ENCODE measurements at places on chromosomes 3 and 15. TPM values are rescaled to one million over a fixed set of nuclear protein-coding genes. Genes with fewer than 3 reads are reported as not detected.

GRCh38 chr15:76134537-76134936 lies 74.8 kb downstream of the TMEM266 start:
- no peak for DNase-seq

GRCh38 chr3:126441256-126441880 lies 34.3 kb downstream of the ZXDC start:
- DNase-seq = no peak

GRCh38 chr15:48887144-48887543 lies 9.2 kb downstream of the EID1 start:
- no peak for DNase-seq

DNA sequence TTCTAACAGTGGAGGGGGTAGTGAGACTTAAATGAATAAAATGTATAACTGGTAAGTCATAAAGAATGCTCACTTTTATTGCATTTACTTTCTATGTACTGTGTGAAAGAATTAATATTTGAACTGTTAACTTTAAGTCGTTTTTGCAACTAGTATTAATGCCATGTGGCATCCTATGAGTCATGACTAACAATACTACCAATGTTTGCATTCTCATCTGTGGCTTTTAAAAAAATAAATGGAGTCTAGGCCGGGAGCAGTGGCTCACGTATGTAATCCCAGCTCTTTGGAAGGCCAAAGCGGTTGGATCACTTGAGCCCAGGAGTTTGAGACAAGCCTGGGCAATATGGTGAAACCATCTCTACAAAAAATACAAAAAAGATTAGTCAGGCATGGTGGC lies 5.2 kb downstream of the C3orf49 start:
- DNase-seq = peak; percentile 87

DCLK3 gene
- total RNA-seq = not detected

P2RY1 gene
- total RNA-seq = under 0.01 TPM
